ENCODE measurements at places on chromosomes 5 and 9. TPM values are rescaled to one million over a fixed set of nuclear protein-coding genes. Genes with fewer than 3 reads are reported as not detected.

SOHLH1 gene
- total RNA-seq = 44.9 TPM

COL15A1 gene
- total RNA-seq = not detected

PARP8 gene
- total RNA-seq = 0.79 TPM

PCDHGA12 gene
- total RNA-seq = 1.0 TPM

RNF183 gene
- total RNA-seq = 1.5 TPM

ARHGEF28 gene
- total RNA-seq = 4.6 TPM

KIAA0825 gene
- total RNA-seq = 0.50 TPM

CDH9 gene
- total RNA-seq = not detected

MYMK gene
- not detected for total RNA-seq

GRCh38 chr9:93517331-93517730 is 59.1 kb upstream of the PHF2 start:
- no peak for DNase-seq
- H3K4me3 ChIP-seq = no peak overlapping the region
- no peak overlapping the region for H3K27ac ChIP-seq
- H3K36me3 ChIP-seq = no peaks in the 10 kb centered on the region
- no peaks in the 10 kb centered on the region for H3K27me3 ChIP-seq

DNA sequence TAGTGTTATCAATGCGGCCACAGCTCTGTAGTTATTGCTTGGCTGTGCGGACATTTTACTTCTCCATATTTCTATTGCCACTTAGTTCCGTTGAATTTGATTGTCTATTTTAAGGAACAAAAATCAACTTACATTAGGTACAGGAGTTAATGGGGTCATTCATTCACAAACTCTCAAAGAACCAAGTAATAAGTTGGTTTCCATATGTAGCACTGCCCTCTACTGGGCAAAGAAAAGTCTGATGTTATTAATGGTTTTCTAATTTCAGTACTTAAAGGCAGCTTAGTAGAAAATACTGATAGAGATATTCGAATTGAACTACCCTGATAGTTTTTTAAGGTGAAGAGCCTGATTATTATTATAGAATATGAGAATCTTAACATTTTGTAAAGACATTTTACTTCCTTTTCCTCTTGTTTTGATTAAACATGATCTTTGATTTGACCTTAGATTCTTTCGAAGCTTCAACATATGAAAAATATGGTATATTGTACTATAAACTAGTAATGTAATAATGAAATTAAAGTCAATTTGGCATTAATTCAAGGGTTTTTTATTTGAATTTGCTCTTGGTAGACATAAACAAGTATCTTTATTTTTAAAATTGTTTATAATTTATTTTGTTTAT is 119.5 kb upstream of the CTNND2 start:
- H3K27ac ChIP-seq = no peak overlapping the region
- H3K4me1 ChIP-seq = no peaks in the 10 kb centered on the region
- H3K27me3 ChIP-seq = no peaks in the 10 kb centered on the region
- no peaks in the 10 kb centered on the region for H3K36me3 ChIP-seq
- DNase-seq = no peak

GRCh38 chr9:17476401-17476800 is 102.5 kb upstream of the SH3GL2 start:
- no peak overlapping the region for H3K4me3 ChIP-seq
- no peaks in the 10 kb centered on the region for H3K4me1 ChIP-seq
- no peaks in the 10 kb centered on the region for H3K27me3 ChIP-seq
- no peak for DNase-seq

- no peaks in the 10 kb centered on the region for H3K27me3 ChIP-seq
- no peak for DNase-seq
- no peaks in the 10 kb centered on the region for H3K4me1 ChIP-seq
- no peak overlapping the region for H3K4me3 ChIP-seq
- H3K27ac ChIP-seq = no peak overlapping the region
Observed at GRCh38 chr9:130815242-130815808, 19.7 kb upstream of the ABL1 start.

- H3K4me1 ChIP-seq = peaks cover 61% of the 10 kb centered on the region
- H3K27ac ChIP-seq = peak overlapping the region; percentile 54
- no peaks in the 10 kb centered on the region for H3K36me3 ChIP-seq
- no peak overlapping the region for H3K4me3 ChIP-seq
- H3K27me3 ChIP-seq = no peaks in the 10 kb centered on the region
Observed at GRCh38 chr5:124705577-124705976, 40.9 kb downstream of the ZNF608 start.

- H3K4me1 ChIP-seq = no peaks in the 10 kb centered on the region
- no peaks in the 10 kb centered on the region for H3K36me3 ChIP-seq
- no peak overlapping the region for H3K4me3 ChIP-seq
Observed at GRCh38 chr9:89274838-89275237, 36.2 kb upstream of the CKS2 start.

- no peaks in the 10 kb centered on the region for H3K27me3 ChIP-seq
- no peak overlapping the region for H3K4me3 ChIP-seq
- no peaks in the 10 kb centered on the region for H3K36me3 ChIP-seq
- no peak overlapping the region for H3K27ac ChIP-seq
- no peaks in the 10 kb centered on the region for H3K4me1 ChIP-seq
Observed at GRCh38 chr5:73617510-73618279, 8.3 kb upstream of the ARHGEF28 start.

- H3K36me3 ChIP-seq = no peaks in the 10 kb centered on the region
- H3K4me3 ChIP-seq = peak overlapping the region; percentile 60
- no peak for DNase-seq
- no peak overlapping the region for H3K27ac ChIP-seq
- H3K27me3 ChIP-seq = no peaks in the 10 kb centered on the region
Observed at GRCh38 chr5:43192558-43193180, 644 bp downstream of the NIM1K start.

GRCh38 chr9:14111696-14112095 is 202.2 kb downstream of the NFIB start:
- DNase-seq = no peak
- no peak overlapping the region for H3K27ac ChIP-seq
- no peaks in the 10 kb centered on the region for H3K4me1 ChIP-seq
- H3K4me3 ChIP-seq = no peak overlapping the region
- no peaks in the 10 kb centered on the region for H3K36me3 ChIP-seq
- H3K27me3 ChIP-seq = no peaks in the 10 kb centered on the region

DNA sequence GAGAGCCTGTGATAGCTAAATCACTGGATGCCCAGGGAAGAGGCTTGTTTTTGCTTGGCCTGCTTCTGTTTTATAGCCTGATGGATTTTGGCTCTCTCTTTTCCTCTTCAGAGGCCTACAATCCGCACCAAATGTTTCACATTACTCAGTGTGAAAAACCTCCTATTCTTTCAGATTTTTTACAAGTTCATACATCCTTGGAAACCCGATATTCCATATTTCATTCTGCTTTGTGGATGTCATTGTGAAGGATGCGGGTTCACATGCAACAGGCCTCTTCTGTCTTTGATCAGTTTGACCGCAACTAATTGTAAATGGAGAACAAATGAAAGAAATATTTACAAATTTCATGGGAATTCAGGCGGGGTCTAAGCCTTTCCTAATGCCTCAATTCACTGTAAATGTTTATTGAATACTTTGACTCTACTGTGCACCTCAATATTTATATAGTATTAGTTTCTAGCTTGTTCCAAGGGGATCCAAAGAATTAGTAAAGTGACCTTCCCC is 269.9 kb downstream of the DMRT2 start:
- H3K4me3 ChIP-seq = no peak overlapping the region
- H3K27ac ChIP-seq = no peak overlapping the region
- no peak for DNase-seq
- no peaks in the 10 kb centered on the region for H3K36me3 ChIP-seq
- no peaks in the 10 kb centered on the region for H3K4me1 ChIP-seq

- no peak for DNase-seq
- H3K36me3 ChIP-seq = no peaks in the 10 kb centered on the region
- H3K27me3 ChIP-seq = no peaks in the 10 kb centered on the region
- no peak overlapping the region for H3K4me3 ChIP-seq
- no peak overlapping the region for H3K27ac ChIP-seq
- H3K4me1 ChIP-seq = no peaks in the 10 kb centered on the region
Observed at GRCh38 chr5:52269401-52269800, 518.3 kb upstream of the ITGA1 start.

Measured in Caco-2 (cell line).